ENCODE measurements at places on chromosomes 2 and 18. TPM values are rescaled to one million over a fixed set of nuclear protein-coding genes. Genes with fewer than 3 reads are reported as not detected.

PRKAG3 gene
- total RNA-seq: not detected

SLC4A5 gene
- 1.8 TPM for total RNA-seq

MBD1 gene
- 49.5 TPM for total RNA-seq

SPC25 gene
- total RNA-seq: not detected

MAB21L4 gene
- not detected for total RNA-seq

OTOS gene
- total RNA-seq: not detected

PRSS56 gene
- not detected for total RNA-seq

STAT4 gene
- total RNA-seq: 14.4 TPM

TRIM54 gene
- 2.5 TPM for total RNA-seq

SCN1A gene
- 0.09 TPM for total RNA-seq

OR6B3 gene
- total RNA-seq: not detected

MBD5 gene
- total RNA-seq: 18.1 TPM

MYO7B gene
- total RNA-seq: 0.46 TPM

TBR1 gene
- 1.2 TPM for total RNA-seq

TMEM150A gene
- total RNA-seq: 25.2 TPM

DLX1 gene
- 0.09 TPM for total RNA-seq

OTOF gene
- not detected for total RNA-seq

LRRTM4 gene
- total RNA-seq: 0.32 TPM

TUBA4B gene
- total RNA-seq: not detected

SERPINB2 gene
- 0.50 TPM for total RNA-seq

MATN3 gene
- 9.1 TPM for total RNA-seq

MARS2 gene
- 5.4 TPM for total RNA-seq

REG3G gene
- not detected for total RNA-seq

FHOD3 gene
- 2.8 TPM for total RNA-seq

DNAJC5G gene
- total RNA-seq: not detected

WBP1 gene
- 45.7 TPM for total RNA-seq

ZBTB7C gene
- total RNA-seq: 13.3 TPM

CRYGC gene
- total RNA-seq: not detected
